Left colon (tissue), 2 donors: ENCODE measurements at places on chromosomes 1 and 21. TPM values are rescaled to one million over a fixed set of nuclear protein-coding genes. Genes with fewer than 3 reads are reported as not detected.

- no peak for DNase-seq
Observed at GRCh38 chr1:93016171-93016570, 54.9 kb upstream of the DIPK1A start.

Gene CITED4
- total RNA-seq: 5.8 TPM

Gene GUCA2A
- 1,178 TPM for total RNA-seq

Gene SSBP3
- 74.2 TPM for total RNA-seq

DNA sequence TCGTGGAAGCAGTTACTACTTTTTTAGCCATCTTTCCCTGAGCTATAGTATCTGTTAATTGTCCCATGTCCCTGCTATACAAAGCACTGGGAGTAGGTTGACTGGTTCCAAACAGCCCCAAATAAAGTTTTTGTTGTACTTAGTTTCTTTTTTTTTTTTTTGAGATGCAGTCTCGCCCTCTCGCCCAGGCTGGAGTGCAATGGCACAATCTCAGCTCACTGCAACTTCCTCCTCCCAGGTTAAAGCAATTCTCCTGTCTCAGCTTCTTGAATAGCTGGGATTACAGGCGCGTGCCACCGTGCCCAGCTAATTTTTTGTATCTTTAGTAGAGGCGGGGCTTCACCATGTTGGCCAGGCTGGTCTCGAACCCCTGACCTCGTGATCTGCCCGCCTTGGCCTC lies 3.3 kb downstream of the NCSTN start:
- no peak for DNase-seq

GRCh38 chr1:100683448-100684349 lies 35.8 kb upstream of the VCAM1 start:
- no peak for DNase-seq

Gene RHOU
- 52.0 TPM for total RNA-seq

- no peak for DNase-seq
Observed at GRCh38 chr1:245873883-245874671, 633.0 kb downstream of the SMYD3 start.

- DNase-seq: no peak
Observed at GRCh38 chr1:116907351-116907750, 2.4 kb upstream of the PTGFRN start.

Gene TINAGL1
- total RNA-seq: 135 TPM

DNA sequence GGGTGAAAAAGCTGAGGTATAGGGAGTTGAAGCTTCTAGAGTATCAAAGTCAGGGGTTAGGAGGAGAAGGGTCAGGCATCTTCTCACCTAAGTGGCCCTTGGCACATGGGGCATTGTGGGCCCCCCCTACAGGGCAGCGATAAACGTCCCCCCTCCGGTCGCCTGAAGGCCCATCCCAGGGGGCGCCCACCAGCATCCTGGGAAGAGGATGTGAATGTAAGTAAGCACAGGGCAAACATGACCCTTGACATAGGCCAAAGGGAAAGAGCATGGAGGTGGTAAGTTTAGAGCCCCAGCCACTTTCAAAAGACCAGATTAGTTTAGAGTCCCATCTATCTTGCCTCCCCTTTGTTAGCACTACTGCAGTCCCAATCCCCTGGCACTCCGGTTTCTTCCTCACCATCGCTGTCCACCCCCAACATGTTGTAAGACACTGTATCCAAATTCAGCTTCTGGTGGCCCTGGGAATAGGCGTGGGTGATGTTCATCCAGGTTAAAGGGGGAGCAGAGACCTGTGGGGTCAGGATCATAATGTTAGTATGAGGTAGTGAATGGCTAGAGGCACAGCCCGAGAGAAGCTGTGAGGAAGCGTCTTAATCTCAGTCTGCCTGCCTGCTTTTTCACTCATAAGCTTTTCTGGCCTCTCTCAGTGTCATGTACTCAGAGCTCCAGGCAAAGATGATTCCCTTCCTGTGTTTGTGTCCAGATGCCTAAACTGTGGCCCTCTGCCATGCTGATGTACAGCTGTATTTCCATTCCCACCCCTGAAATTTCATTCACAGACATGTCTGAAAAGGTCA lies 2.7 kb downstream of the ITGA10 start:
- DNase-seq: no peak

GRCh38 chr1:22088331-22088730 lies 35.8 kb downstream of the CDC42 start:
- no peak for DNase-seq

DNA sequence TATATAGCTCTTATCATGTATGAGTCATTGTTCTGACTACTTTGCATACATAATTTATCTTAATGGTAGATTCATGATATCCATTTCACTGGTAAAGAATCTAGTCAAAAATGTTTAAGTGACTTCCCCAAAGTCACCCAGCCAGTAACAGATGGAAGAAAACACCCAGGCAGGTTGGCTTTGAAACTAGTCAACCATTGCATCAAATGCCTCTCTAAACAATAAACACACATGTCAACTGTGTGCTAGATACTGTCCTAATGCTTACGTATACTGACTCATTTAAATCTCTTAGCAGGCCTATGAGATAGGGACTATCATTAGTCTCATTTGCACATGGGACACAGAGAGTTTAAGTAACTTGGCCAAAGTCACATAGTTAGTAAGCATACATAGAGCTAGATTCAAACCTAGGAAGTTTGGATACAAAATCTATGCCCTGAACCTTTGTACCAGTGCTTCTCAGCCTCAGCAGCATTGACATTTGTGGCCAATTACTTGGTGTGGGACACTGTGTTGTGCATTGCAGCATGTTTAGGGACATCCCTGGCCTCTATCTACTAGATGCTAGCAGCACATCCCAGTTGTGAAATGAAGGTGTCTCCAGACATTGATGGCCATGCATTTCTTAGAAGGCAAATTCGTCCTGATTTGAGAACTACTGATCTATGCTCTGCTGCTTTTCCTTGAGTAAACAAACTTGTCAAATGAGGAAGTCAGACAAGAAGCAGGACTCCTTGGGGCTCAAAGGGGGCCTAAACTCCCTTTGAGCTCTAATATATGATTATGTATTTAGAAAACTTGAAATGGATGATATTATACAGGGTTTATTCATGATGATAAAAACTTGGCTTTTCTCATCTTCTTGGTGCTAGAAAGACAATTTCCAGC lies 316.3 kb downstream of the KCNH1 start:
- DNase-seq: no peak

Gene GPR153
- 27.0 TPM for total RNA-seq

- no peak for DNase-seq
Observed at GRCh38 chr1:178743801-178744200, 18.8 kb downstream of the RALGPS2 start.

DNA sequence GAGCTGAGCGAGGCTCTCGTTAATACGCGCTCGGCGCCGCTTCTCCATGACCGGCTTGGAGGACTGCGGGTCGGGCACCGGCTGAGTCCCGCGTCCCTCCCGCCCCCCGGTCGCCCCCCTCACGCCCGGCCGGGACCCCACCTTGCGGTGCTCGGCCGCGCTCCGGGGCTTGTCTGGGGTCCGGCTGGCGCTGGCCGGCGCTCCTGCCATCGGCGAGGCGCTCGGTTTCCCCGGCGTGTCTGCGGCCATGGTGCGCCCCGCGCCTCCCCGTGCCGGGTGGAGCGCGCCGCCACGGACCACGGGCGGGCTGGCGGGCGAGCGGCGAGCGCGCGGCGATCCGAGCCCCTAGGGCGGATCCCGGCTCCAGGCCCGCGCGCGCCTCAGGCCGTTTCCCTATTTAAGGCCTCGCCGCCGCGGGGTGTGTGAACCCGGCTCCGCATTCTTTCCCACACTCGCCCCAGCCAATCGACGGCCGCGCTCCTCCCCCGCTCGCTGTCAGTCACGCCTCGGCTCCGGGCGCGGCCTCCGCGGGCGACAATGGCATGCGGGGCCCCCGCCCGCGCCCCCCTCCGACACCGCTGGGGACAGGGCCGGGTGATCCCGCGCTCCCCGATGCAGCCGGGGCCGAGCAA lies at the start of gene HES4:
Gene HES4, minus strand, starts transcription at position 373 of the 632 bp plus-strand sequence. Its CDS starts 124 bp downstream, at position 249.
- peak; percentile 92 for DNase-seq

- no peak for DNase-seq
Observed at GRCh38 chr1:21931171-21932093, 5.7 kb downstream of the HSPG2 start.

DNA sequence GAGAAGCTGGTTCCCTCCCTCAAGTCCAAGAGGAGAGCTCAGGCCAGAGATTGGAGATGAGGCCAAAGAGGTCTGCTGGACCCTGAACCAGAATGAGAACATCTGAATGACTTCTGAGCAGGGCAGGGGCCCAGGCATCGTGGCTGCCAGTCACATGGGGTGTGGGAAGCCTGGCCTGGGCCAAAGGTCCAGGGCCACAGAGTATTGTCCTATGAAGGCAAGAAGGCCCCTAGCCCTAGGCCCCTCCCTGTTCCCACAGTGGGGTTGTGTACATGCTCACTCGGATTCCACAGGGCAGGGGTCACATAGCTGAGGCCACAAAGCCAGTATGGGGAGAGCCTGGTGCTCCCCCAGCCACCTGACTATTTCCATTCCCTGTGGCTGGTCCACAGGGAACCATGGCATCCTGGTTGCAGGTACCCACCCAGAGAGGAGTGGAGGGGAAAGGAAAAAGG lies 18.5 kb upstream of the SLC1A7 start:
- no peak for DNase-seq

Gene C1QC
- total RNA-seq: 147 TPM

DNA sequence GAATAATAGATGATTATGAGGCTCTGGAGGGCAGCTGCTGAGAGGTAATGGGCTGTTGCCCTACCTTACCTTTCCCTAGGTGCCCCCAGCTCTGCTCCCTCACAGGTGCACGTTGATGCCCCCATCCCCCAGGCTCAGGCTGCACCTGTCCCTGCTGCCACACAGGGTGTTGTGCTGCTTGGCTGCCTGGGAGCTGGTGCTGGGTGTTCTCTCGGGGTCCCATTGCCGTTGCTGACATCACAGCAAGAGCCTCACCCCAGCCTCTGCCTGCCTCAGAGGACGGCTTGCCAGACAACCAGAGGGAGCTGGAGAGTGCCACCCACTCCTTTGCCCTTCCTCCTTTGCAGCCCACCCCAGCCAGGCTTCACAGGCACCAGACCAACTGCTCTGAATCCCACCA lies 31.4 kb upstream of the DMBX1 start:
- no peak for DNase-seq

GRCh38 chr1:41850029-41850428 lies 68.7 kb downstream of the HIVEP3 start:
- DNase-seq: no peak

DNA sequence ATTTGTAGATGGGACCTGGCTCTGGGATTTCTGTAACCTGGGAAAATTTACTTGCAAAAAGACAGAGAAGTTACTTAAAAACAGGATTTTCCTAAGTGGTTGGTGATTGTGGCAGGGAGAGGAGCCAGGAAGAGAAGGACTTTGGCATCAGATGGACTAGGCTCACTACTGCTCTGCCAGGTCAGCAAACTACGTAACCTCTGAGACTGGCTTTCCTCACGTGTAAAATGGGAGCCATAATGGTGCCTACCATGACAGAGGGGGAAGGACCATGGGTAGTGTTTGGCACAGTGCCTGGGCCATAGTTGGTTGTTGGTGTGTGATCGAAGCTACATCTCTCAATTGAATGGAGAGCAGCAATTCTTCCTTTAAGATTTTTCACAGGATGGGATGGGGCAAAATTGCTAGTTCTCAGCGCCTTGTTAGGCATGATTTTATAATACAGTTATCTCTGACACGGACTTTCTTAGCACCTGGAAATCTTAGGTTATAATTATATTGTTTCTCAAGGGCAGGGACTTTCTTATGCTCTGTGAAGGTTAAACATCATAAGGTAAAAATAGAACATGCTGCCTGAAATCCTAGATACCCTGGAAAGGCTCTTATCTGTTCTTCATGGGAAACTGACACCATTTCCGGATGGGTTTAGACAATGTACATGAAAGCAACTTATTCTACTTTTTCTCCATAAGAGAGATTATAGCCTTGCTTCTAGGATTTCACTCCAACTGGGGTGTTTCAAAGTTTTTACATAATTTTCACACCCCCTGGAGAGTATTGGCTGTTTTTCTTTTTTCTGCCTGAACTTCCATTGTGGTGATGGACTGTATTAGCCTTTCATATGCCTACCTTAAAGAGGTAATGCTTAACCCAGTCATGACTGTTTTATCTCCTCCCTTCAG lies 10.9 kb downstream of the ROR1 start:
- no peak for DNase-seq

Gene PLD5
- total RNA-seq: not detected

Gene PKP1
- 0.42 TPM for total RNA-seq

Gene TFF2
- 0.87 TPM for total RNA-seq

- no peak for DNase-seq
Observed at GRCh38 chr1:47030170-47030805, 6.8 kb downstream of the CYP4X1 start.

DNA sequence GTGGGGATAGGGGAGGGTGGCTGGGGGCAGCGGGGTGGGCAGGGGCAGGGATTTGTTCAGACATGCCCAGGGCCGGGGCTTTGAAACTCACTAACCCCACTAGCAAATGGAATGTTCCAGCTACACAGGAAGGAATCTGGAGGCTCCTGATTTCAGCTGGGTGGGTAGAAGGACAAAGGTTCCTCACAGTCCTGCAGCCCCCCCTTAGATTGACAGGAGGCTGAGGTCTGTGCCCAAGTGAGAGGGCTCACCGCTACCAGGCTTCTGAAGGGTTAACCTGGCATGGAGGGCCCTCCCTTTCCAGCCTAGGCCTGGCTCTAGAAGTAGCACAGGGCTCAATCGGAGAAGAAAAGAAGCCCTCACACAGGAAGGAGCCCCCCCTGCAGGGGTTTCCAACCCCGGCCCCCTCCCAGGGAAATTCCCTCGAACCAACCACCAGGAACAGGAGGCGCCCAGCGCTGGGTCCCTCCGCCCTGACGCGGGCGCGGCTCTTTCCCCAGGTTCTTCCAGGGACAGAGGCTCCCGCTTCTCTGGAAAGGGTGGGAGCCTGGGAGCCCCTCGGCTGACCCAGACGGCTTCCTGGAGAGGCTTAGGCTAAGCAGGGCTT lies 3.3 kb downstream of the EPHA2 start:
- peak; percentile 64 for DNase-seq

DNA sequence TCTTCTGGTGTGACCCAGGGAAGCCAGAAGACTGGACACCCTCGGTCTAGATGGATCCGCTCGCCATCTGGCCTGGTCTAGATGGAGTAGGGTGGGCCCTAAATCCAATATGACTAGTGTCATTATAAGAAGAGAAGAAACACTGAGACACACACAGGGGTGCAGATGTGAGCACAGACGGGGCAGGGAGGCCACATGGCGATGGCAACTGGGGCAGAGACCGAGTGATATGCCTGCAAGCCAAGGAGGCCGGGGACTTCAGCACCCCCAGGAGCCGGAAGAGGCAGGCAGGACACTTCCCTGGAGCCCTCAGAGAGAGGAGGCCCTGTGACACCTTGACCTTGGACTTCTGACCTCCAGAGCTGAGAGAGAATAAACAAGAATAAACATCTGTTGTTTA lies 5.6 kb upstream of the TFF3 start:
- DNase-seq: no peak
